Activated CD8-positive, alpha-beta memory T cell treated with anti-CD3 and anti-CD28 coated beads, Interleukin-2, amount 50 U/mL, for 4 hours (primary cell): ENCODE measurements at places on chromosomes 11 and 22.

DNA sequence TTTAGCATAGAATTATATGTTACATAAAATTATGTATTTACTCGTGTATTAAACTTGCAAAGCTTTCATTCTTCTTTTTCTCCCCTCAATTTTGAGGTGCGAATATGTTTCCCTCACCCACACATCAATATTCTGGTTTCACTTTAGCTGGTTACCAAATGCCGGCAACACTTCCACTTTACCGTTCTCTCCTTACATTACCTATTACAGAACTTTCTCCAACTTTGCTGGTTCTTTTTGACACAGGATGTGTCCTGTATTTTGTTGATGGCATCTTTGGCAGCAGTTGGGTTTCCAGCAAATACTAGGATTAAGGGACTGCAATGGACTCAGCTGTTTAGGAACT lies 84.9 kb downstream of the PRR5L start:
- DNase-seq = no peak

GRCh38 chr11:1778141-1778911 lies 14.6 kb upstream of the CTSD start:
- no peak for DNase-seq

GRCh38 chr11:122310766-122311165 lies 194.8 kb upstream of the BLID start:
- no peak for DNase-seq

DNA sequence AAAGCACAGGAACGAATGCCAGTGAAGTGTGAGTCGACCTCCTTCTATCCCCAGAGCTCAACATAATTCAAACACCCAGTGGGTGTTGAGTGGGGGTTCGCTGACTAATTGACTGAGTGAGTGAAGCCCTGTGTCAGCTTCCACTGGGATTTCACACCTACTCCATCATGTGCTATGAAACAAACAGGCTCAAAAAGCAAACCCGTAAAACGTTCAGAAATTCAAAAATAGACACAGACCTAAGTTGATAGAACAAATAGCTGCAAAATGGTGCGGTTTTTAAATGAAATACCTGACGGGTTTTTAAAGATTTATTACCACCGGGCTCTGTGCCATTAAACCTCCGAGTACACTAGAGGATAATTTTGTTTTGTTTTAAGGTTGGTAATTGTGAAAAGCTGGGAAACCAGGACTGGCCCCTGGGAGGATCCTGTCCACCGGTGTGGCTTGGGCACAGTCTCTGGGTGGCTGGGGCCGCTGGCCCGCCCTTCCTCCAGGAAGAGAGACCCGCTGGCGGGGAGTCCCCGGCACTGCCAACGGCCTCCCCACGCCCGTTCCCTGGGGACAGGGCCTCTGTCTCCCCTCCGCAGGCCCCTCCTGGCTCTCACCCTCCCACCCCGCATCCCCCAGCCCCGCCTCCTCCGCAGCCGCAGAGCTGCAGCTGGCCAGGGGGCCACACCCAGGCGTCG lies 13.6 kb downstream of the KCNJ5 start:
- no peak for DNase-seq

DNA sequence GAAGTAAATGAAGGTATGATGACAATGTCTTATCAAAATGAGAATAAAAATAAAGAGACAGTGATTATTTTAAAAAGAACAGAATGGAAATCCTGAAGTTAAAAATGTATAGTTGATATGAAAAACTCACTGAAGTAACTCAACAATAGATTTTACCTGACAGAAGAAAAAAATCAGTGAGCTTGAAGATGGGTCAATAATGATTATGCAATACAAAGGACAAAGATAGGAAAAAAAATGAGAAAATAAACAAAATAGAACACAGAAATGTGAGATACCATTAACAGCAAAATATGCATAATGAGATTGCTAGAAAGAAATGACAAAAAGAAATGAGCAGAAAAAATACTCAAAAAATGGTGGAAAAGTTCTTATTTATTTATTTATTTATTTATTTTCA lies 19.1 kb upstream of the APLNR start:
- DNase-seq = no peak

- DNase-seq = no peak
Observed at GRCh38 chr11:116221351-116221750, 551.4 kb downstream of the BUD13 start.

DNA sequence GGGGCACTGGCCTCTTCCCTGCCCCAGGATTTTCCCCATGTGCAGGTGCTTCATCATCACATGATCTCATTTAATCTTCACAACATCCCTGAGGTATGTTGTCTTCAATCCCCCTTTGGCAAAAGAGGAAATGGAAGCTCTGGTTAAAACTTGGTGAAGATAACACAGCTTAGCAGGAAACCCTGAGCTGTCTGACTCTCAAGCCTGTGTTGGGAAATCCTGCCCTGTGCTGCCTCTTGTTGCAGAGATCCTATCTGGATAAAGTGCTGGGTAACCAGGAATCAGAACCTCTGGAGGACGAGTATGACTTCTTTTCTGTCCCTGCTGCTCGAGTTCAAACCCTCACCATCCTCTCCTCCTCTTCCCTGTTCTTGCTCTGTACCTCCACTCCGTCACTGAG lies 13.1 kb upstream of the E2F8 start:
- DNase-seq = no peak

DNA sequence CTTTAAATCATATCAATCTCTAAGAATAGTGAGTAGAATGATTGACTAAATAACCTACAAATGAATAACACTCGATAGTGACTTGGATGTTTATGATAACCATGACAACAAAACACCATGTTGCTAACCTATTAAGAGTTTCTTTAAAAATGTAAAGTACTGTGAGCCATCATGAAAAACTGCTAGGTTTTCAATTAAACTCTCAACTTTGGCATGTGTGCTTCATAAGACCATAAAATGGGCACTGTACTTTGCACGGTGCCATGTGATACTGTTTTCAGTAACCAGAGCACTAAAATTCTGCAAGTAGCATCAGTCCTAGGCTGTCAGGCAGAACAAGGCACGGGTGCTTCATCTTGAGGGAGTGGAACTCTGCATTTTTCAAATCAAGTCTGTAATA lies 96.2 kb upstream of the TRIM77 start:
- no peak for DNase-seq

- DNase-seq = no peak
Observed at GRCh38 chr22:29079218-29079901, 6.5 kb downstream of the KREMEN1 start.

GRCh38 chr11:69860796-69861445 lies 41.7 kb upstream of the FGF3 start:
- no peak for DNase-seq

- DNase-seq = no peak
Observed at GRCh38 chr11:100663583-100663982, 23.5 kb upstream of the ARHGAP42 start.

- no peak for DNase-seq
Observed at GRCh38 chr22:37146051-37146385, 3.7 kb downstream of the IL2RB start.

- no peak for DNase-seq
Observed at GRCh38 chr11:56396047-56396446, 16.4 kb upstream of the OR5AL1 start.

GRCh38 chr22:40326905-40327735 lies 19.2 kb upstream of the ADSL start:
- DNase-seq = no peak

GRCh38 chr11:129530154-129530895 lies 154.7 kb downstream of the BARX2 start:
- DNase-seq = no peak

DNA sequence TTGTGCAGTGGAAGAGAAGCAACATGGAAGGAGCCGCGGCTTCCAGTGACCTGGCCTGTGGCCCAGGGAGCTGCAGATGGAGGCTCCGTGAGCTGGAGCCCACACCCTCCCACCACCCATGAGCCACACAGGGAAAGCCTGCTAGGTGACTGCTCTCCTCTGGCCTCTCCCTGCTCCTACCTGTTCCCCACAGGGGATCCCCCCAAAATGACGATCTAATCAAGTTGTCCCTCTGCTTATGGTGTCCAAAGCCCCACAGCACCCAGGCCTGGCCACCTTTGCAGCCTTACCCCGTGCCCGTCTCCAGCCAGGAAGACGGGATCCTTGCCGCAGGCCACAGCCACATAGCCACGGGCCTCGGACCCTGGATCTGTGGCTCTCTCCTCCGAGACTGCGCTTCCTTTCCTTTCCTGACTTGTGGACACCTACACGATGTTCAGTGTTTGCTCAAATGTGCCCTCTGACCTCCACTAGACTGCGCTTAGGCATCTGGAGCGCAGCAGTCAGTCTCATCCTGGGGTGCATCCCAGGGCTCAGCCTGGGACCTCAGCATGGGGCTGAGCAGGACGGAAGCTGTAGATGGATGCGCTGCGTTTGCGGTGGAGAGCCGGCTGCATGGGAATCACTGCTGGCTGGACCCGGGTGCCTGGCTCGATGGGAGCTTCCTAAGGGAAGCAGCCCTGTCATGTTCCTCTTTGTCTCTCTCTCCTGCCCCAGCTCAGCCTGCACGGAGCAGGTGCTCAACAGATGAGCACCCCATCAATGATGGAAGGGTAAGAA lies 133.3 kb downstream of the ST3GAL4 start:
- no peak for DNase-seq

DNA sequence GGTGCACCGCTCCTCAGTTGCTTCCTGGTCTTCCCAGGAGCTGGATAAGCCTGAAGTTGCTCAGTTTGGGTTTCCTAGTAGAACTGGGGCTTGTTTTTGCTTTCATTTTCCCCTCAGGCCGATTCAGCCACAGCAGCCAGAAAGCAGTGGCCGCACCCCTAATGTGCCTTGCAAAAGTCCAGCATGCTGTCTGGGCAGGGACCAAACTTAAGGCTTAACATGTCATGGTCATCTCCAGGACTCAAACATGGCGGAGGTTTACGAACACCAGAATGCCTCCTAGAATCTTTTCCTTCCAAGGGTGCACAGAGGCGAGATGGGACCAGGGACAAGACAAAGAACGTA lies 2.5 kb downstream of the GNG3 start:
- peak; percentile 23 for DNase-seq

DNA sequence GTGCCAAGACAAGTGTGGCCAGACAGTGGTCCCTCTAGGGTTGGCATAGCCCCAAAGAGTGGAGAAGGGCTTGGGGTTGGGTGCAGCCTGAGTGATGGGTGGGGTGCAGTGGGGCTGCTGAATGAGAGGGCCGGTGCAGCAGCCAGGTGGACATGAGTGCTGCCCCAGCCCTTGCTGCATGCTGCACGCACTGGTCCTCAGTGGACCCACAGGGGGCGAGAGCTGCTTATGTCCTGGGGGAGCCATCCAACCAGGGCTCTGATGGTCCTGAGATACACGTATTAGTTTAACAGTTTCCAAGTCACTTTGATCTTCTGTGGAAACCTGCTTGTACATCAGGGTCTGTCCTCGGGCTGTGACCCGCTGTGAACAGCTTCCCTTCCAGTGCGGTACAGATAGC lies 23.9 kb upstream of the ACR start:
- no peak for DNase-seq

GRCh38 chr11:63814383-63814736 lies 1.1 kb downstream of the SPINDOC start:
- no peak for DNase-seq

DNA sequence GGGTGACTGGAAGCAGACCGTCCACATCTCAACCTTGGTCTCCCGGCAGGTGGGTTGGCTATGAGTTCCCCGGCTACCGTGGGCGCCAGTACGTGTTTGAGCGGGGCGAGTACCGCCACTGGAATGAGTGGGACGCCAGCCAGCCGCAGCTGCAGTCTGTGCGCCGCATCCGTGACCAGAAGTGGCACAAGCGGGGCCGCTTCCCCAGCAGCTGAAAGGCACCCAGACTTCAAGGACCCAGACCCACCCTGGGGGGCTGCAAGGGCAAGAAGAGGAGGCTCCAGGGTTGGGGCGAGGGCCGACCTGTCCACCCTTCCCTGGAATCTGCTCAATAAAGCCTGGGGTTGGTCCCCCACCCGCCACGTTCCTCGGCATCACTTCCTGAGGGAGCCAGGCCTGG lies 7.3 kb downstream of the CRYBB3 start:
- DNase-seq = no peak

DNA sequence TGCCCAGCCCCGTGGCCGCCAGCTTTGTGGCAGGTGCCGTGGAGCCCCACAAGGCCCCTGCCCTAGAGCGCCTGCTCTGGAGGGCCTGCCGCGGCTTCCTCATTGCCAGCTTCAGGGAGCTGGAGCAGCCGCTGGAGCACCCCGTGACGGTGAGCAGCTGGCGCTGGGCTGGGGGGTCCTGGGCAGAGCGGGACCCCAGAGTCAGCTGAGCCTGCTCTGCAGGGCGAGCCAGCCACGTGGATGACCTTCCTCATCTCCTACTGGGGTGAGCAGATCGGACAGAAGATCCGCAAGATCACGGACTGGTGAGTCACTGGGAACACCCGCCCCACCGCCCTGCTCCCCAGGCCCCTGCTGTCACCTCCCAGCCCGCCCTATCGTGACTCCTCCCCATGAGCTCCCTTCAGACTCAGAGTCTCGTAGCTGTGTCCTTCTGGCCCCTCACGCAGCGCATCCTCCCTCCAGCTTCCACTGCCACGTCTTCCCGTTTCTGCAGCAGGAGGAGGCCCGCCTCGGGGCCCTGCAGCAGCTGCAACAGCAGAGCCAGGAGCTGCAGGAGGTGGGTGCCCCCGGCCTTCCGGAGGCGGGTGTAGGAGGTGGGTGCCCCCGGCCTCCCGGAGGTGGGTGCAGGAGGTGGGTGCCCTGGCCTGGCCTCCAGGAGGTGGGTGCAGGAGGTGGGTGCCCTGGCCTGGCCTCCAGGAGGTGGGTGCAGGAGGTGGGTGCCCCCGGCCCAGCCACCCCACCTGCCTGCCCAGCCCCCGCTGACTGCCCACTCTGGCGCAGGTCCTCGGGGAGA lies 4.7 kb downstream of the TCIRG1 start:
- no peak for DNase-seq
